ENCODE measurements at places on chromosomes 6 and 20.

DNA sequence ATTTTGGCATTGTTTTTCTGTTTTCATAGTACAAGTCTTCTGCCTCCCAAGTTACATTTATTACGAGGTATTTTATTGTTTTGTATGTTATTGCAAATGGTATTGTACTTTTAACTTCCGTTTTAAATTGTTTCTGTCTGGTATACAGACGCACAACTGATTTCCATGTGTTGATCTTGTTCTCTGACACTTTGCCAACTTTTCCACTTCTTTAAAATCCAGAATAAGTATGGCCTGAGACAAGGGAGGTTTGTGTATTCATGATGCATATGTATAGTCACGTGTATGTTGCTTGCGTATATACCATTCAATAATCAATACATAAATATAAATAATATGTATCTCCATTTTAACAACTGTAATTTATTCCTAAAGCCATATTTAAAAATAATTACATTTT lies 41.2 kb downstream of the THBS2 start:
- DNase-seq, result no peak

DNA sequence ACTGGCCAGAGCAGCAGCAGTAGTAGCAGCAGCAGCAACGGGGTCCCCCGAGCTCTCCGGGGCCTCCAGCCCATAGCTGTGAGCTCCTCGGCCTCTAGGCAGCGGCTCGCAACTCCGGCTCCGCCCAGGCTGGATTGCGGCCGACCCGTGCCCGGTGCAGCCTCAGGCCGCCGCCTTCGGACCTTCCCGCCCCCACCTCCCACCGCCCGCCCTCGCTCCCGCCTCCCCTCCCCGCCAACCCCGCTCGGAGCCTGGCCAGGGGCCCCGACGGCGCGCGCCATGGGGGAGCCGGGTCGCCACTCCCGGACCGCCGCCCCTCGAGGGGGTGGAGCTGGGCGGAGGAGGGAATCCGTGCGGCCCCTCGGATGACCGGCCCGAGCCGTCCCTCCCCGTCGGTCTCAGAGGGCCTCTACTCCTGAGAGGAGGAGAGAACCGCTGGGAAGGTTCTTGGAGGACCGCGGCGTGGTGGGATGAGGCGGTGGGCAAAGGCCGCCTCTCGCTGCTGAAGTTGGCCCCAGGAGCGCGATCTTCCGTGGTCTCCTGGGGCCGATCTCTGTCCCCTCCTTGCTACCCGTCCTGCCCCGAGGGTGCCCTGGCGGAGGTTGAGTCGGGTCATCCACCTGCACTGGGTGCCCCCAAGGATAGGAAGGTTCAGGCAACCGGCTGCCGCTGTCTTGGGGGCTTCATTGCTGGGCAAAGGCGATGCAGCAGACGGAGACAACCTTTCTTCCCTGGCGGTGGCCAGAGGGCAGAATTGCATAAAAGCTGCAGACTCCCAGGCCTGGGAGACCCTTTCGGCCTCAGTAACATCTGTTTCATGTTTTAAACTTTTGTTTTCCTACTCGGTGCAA lies at the start of gene ADAM33:
TSS of gene ADAM33 (minus strand) at position 80 of the 851 bp plus-strand sequence. CDS start at position 74, 6 bp downstream.
- DNase-seq, result peak; percentile 19

- DNase-seq, result no peak
Measured at GRCh38 chr6:99165838-99166237, 183.6 kb downstream of the FAXC start.

- no peak for DNase-seq
Measured at GRCh38 chr6:71224011-71224410, 64.6 kb upstream of the OGFRL1 start.

- DNase-seq, result no peak
Measured at GRCh38 chr20:51387125-51387875, 155.2 kb downstream of the NFATC2 start.

- DNase-seq, result no peak
Measured at GRCh38 chr6:12148317-12148801, 136.2 kb downstream of the HIVEP1 start.

DNA sequence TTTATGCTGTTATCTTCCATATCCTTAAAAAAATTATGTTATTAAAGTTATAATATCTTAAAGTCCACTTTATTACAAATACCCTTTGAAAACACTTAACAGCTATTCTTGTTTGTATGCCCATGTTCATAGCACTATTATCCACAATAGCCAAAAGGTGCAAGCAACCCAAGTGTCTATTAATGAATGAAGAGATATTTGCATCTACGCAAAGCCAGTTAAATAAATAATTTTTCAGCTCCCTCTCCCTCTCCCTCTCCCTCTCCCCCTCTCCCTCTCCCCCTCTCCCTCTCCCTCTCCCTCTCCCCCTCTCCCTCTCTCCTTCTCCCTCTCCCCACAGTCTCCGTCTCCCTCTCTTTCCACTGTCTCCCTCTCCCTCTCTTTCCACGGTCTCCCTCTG lies 13.1 kb downstream of the CDK5RAP1 start:
- DNase-seq, result no peak

DNA sequence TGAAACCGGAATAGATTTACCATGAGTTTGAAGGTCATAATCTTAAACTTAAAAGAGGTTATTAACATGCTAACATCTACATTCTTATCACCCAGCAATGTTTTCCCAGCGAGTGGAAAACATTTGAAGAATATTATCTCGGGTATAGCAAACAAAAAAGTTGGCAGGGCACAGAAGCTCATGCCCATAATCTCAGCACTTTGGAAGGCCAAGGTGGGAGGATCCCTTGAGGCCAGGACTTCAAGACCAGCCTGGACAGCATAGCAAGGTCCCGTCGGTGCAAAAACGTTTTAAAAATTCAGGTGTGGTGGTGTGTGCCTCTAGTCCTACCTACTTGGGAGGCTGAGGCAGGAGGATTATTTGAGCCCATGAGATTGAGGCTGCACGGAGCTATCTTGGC lies 213.5 kb downstream of the MANEA start:
- DNase-seq, result no peak

DNA sequence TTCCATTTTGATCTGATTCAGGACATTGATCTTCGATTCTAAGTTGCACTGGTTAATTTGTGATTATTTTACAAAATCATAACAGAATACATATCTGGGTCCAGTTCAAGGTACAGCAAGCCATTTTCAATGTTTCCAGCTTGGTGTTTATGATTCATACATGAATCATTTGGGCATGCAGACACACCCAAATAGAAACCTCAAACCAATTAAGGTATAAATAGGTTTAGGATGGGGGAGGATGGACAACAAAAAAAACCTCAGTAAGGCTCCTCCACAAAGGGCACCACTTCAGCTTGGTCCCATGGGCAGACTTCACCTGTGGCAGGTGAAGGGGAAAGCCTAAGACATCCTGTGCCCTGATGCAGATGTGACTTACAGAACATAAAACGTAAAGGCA lies 192.7 kb downstream of the KHDC1L start:
- no peak for DNase-seq

DNA sequence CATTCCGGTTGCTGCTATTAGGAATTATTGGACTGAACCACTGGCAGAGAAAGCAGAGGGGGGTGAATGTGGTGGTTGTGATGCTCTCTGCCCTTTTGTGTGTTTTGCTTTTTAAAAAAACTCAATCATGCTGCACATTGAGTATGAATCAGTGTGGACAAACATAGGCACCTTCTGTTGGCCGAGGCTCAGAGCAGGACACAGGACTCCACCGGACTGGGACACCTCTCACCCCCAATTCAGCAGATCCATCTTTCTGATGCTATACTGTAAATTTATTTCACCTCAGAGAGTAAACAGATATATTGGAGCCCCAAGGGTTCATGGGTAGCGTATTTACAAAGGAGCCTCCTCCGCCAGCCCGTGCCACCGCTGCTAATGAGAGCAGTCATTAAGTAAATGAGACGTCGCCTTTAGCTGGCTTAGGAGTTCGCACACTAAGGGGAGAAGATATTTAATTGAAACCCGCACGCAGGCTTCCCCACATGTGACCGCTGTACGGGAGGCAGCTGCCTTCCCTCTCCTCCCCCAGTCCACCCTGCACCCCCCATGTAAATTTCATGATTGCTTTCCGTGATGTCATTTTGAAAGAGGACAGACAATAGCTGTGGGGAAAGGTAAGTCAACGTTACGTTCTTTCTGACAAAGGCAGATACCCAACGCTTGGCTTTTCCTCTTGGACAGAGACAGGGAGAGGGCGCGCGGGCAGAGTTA lies at the start of gene MYT1:
TSS of gene MYT1 (plus strand) at position 330 of the 714 bp plus-strand sequence. CDS start 34,410 bp downstream, outside the sequence.
- no peak for DNase-seq

GRCh38 chr6:138382498-138383265 lies 5.0 kb downstream of the SMIM28 start:
- no peak for DNase-seq

DNA sequence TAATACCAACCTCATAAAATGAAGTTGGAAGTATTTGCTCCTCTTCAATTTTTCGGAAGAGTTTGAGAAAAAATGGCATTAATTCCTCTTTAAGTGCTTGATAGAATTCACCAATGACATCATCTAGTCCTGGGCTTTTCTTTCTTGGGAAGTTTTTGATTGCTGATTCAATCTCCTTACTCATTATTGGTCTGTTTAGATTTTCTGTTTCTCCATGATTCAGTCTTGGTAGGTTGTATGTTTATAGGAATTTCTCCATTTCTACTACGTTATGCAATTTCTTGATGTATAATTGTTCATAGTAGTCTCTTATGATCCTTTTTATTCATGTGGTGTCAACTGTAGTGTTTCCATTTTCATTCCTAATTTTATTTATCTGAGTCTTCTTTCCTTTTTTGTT lies 176.9 kb upstream of the PRND start:
- no peak for DNase-seq

- DNase-seq, result no peak
Measured at GRCh38 chr6:34391473-34391785, 1.0 kb downstream of the NUDT3 start.

DNA sequence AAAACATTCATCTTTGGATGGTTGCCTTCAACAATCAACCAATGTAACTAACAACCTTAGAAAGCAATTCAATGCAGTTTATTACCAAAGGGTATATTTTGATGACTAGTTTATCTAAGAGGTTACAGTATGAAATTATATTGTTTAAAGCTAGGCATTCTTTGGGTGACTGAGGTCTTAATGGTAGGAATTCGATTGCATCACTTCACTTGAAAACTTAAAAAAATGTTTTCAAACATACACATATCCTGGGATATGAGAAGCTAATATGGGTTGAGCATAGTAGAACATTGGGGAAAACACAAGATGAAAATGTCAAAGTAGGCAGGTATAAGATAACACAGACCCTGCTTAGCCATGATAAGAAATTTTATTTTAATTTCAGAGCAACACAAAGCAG lies 144.6 kb upstream of the BMP5 start:
- DNase-seq, result no peak

GRCh38 chr6:100488244-100488643 lies 23.5 kb upstream of the SIM1 start:
- DNase-seq, result no peak

DNA sequence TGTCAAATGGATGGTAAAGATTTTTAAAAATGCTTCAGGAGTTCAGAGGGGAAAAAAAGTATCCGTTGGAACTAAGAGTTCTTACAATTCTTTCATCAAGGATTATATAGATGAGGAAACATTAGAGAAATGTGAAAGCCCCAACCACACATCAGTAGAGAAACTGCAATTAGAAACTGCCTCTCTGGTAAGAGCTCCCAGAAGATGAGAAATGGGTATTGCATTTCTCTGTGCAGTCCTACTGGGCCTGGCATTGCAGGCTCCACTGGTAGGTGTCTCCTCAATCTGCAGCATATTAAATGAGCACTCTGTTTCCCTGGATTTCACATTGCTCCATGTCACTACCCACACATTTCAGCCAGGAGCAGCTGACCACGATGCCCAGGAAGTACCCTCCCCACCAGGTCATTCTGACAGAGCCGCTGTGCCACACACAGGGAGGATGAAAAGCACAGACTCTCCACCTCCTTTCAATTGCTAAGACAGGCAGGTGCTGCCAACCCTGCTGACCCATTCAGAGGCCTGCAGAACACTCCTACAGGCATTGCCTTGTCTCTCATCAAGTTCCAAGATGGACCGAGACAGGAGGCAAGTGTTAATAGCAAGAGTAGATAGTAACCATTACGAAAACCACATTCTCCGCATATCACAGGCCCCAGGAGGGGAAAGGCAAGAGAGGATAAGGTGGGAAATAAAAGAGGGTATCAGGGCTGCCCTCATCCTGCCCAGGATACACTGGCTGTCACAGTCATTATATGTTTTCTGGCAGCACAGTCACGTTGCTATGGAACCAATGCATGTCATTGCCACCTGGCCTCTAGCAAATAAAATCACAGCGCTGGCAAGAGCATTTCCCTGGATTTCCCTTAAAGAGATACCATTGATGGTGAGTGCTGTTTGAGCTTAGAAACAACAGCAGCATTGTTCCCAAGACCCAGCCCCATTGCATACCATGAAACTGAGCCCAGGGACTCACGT lies 241.7 kb downstream of the ATXN1 start:
- peak; percentile 50 for DNase-seq

DNA sequence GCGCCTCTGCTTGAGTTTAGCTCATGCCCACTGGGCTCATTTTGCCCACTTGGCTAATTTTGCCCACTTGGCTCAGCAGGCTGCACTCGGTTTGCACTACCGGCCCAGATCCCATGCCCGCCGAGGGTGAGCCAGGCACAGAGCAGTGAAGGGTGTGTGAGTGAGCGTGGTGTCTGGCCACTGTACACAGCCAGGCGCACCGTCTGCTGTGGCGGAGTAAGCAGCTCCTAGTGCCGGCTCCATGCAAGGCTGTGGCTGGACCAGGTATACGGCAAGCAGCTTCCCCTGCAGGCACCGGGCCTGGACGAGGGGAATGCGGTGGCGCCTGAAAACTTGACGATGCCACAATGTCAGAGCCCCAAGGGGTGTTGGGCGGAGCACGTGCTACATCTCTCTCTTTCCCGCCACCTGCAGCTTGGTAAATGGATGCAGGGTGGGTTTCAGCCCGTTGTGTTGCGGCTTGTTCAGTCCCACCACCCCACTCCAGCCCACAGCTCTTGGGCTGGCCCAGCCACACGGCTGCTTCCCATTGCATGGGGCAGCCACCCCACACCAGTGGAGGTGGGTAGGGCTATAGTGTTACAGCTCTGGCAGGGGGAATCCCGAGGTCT lies 9.9 kb downstream of the OR2B6 start:
- no peak for DNase-seq

DNA sequence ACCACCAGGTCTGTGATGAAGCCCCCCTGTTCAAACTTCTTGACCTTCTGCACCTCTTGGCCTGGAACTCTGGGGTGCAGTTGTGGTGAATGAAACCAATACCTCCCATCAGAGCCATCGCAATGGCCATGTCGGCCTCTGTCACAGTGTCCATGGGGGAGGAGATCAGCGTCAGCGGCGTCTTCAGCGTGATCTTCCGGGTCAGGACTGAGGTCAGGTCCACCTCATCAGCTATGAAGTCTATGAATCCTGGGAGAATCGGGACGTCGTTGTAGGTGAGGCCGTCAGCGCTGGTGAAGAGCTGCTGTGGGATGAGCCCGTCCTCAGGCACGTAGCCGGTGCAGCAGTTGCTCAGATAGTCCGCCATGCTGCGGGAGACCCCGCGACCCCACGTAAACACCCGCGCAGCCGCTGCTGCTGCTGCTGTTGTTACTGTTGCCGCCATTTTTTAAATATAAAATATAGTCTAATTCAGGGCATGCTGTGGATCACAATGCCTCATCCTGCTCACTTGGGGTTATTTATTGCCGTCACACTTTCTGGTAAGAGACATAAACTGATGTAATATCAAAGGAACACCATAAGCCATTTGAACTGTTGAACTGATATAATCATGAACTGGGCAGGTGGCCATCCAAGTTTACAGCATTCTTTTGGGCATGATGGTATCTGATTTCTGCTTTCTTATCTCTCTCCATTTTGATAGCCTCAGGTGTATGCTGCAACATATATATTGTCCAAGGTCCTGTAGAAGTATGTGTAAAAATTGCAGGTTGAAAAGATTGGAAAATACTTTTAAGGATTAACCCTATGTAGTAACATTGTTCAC lies 18.7 kb upstream of the RNF144B start:
- DNase-seq, result no peak

- no peak for DNase-seq
Measured at GRCh38 chr20:62918147-62918546, 8.2 kb downstream of the DIDO1 start.

All from small intestine (tissue), 16 donors.